ENCODE measurements at places on chromosomes 11 and 22. TPM values are rescaled to one million over a fixed set of nuclear protein-coding genes. Genes with fewer than 3 reads are reported as not detected.

DNA sequence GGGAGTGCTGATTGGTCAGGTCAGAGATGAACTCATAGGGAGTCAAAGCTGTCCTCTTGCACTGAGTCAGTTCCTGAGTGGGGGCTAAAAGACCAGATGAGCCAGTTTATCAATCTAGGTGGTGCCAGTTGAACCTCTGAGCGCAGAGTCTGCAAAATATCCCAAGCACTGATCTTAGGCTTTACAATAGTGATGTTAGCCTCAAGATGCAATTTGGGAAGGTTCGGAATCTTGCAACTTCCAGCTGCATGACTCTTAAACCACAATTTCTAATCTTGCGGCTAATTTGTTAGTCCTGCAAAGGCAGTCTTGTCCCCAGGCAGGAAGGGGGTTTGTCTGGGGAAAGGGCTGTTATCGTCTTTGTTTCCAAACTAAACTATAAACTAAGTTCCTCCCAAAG is 92.3 kb upstream of the PARVA start:
- peaks cover 3% of the 10 kb centered on the region for H3K4me1 ChIP-seq
- H3K36me3 ChIP-seq = no peaks in the 10 kb centered on the region
- H3K27me3 ChIP-seq = no peaks in the 10 kb centered on the region
- DNase-seq = no peak
- H3K4me3 ChIP-seq = no peak overlapping the region

GRCh38 chr11:36065436-36065835 is 121.6 kb downstream of the LDLRAD3 start:
- H3K36me3 ChIP-seq = no peaks in the 10 kb centered on the region
- no peak overlapping the region for H3K4me3 ChIP-seq
- no peaks in the 10 kb centered on the region for H3K27me3 ChIP-seq
- no peaks in the 10 kb centered on the region for H3K4me1 ChIP-seq
- no peak for DNase-seq

DNA sequence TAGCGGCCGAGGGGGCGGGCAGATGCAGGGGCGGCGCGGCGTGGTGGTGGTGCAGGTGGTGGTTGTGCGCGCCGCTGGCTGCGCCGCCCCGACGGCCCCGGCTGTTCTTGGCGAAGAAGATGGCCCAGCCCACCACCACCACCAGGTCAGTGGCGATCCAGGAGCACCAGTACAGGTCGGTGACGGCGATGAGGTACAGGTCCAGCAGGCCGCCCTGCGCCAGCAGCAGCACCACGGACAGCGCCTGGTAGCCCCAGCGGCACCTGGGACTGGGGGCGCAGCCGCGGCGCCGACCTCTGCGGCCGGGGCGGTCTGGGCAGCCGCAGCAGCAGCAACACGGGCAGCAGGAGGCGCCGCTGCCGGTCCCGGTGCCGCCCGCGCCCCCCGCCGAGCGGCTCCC is 879 bp downstream of the TMEM121B start:
- H3K27ac ChIP-seq = no peak overlapping the region
- no peaks in the 10 kb centered on the region for H3K36me3 ChIP-seq

- no peak for DNase-seq
- H3K27ac ChIP-seq = no peak overlapping the region
Observed at GRCh38 chr11:122131126-122131525, 15.1 kb upstream of the BLID start.

DNA sequence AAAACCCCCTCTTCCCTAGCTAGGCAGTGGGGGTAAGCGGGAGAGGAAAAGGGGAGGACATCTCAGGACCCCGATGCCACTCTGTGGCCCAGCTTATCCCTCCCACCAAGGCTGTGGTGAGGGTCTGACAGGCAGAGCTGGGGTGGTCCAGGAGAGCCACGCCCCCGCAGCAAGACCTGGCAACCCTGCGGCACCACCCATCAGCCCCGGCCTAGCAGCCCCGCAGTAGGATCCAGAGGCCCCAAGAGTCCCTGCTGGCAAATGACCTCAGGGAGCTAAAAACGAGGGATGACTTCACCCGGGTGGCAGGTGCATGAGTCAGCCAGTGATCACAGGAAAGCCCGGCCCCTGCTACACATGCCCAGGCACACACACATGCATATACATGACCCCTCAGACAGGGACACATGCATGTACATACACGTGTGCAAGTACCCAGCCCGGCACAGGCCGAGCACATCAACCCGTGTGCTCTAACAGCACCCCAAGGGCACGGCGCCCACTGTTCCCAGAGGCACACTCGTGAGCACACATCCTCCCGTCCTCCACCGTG is 32.3 kb downstream of the ARVCF start:
- no peak overlapping the region for H3K27ac ChIP-seq
- no peak for DNase-seq
- H3K4me3 ChIP-seq = no peak overlapping the region
- no peaks in the 10 kb centered on the region for H3K27me3 ChIP-seq
- H3K36me3 ChIP-seq = peaks cover 13% of the 10 kb centered on the region

The RIMBP3B gene
- 0.09 TPM for total RNA-seq

GRCh38 chr11:100757646-100758045 is 70.6 kb downstream of the ARHGAP42 start:
- H3K27me3 ChIP-seq = no peaks in the 10 kb centered on the region
- DNase-seq = peak; percentile 44
- no peak overlapping the region for H3K4me3 ChIP-seq
- H3K36me3 ChIP-seq = no peaks in the 10 kb centered on the region
- peaks cover 8% of the 10 kb centered on the region for H3K4me1 ChIP-seq

The KCNE3 gene
- 10.8 TPM for total RNA-seq

GRCh38 chr22:23782703-23783102 is 4.1 kb upstream of the SMARCB1 start:
- no peaks in the 10 kb centered on the region for H3K27me3 ChIP-seq
- H3K4me3 ChIP-seq = no peak overlapping the region
- H3K27ac ChIP-seq = no peak overlapping the region
- H3K4me1 ChIP-seq = peaks cover 5% of the 10 kb centered on the region

The FXYD6 gene
- 45.7 TPM for total RNA-seq

The KRTAP5-10 gene
- total RNA-seq = not detected

The LGALS12 gene
- total RNA-seq = 0.43 TPM

- no peaks in the 10 kb centered on the region for H3K36me3 ChIP-seq
- H3K27me3 ChIP-seq = no peaks in the 10 kb centered on the region
- no peak for DNase-seq
- H3K4me3 ChIP-seq = no peak overlapping the region
Observed at GRCh38 chr11:57881647-57882046, 120.0 kb downstream of the CTNND1 start.

The OR6A2 gene
- 0.23 TPM for total RNA-seq

The CD6 gene
- 3.1 TPM for total RNA-seq

DNA sequence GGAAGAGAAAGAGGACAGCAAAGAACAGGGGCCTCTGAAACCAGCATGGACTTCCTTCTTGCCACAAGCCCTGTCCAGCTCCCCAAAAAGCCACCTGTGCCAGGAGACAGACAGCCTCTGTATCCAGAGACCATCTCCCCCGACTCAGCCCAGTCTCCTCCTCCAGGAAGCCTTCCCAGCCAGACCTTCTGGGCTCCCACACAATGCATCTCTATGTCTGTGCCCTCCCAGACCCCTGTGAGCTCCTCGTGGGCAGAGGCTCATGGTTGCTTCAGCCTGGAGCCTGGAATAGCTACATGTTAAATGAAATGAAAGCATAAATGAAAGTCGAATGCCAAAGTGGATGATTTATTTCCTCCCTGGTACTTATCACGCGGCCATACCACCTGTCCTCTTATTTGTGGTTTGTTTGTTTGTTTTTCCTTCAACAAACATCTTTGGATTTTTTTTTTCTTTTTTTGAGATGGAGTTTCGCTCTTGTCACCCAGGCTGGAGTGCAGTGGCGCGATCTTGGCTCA is 7.3 kb upstream of the ARAP1 start:
- DNase-seq = no peak
- H3K36me3 ChIP-seq = peaks cover 2% of the 10 kb centered on the region
- H3K4me3 ChIP-seq = no peak overlapping the region
- H3K4me1 ChIP-seq = no peaks in the 10 kb centered on the region

DNA sequence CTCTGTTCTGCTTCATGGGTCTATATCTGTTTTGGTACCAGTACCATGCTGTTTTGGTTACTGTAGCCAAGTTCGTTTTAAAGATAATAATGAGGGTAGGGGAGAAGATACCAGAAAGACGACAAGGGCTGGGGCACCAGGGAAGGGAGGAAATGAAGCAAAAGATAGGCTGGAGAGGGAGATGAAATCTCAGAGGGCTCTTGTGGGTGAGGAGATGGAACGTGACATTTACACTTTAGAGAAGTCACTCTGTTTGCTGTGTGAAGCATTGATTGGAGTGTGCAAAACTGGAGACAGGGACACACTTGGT is 33.5 kb downstream of the OR4D9 start:
- no peak overlapping the region for H3K4me3 ChIP-seq
- H3K4me1 ChIP-seq = no peaks in the 10 kb centered on the region
- H3K27ac ChIP-seq = no peak overlapping the region

DNA sequence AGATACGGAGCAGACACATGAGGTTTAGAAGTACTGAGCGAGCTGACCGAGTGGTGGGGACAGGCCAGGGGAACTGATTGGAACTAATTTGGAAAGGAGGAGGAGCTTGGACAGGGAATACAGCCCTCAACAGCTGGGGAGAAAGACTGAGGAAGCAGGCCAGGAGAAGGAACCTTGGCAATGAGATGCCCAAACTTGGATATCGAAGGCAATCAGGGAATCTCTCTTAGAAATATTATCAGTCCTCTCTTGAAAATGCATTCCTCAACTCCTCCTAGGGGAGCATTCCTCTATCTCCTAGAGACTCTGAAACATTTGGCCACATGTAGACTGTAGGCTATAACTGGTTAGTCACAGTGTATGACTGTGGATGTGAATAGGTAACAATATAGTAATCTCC is 284.6 kb downstream of the GUCY1A2 start:
- peak; percentile 21 for DNase-seq
- H3K27me3 ChIP-seq = no peaks in the 10 kb centered on the region
- H3K36me3 ChIP-seq = no peaks in the 10 kb centered on the region
- H3K4me3 ChIP-seq = no peak overlapping the region
- H3K4me1 ChIP-seq = no peaks in the 10 kb centered on the region

DNA sequence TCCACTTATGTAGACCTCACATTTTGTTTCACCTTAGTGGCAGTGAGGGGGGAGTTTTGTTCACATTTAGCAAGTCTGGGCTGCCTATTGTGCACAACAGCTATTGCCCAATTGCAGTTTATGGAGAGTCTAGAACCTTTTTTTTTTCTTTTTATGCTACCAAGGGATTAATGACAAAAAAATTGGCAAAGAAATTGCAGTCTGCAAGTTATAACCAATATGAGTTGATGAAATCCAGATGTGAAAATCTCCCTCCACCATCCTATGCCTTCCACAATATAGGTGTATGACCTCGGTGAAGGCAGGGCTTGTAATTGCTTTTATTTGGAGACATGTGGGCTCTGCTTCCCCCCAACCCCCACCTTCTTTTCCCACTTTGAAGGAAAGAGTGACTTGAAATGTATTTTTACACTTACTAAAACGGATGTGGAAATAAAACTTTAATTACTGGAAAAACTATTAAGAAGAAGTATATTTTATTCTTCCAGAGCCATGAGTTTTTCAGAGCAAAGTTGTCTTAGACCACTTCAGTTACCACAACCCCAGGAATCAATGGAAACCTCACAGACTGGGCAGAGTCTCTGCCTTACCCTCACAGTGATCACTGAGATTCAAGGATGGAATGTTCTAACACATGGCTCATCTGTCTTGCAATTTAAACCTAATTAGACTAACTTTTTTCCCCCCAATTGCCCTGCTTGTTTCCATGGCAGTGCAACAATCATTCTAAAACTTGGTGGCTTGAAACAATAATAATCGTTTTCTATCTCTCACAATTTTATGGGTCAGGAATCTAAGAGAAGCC is 120.8 kb upstream of the SLC5A12 start:
- H3K4me3 ChIP-seq = no peak overlapping the region
- no peaks in the 10 kb centered on the region for H3K27me3 ChIP-seq
- no peaks in the 10 kb centered on the region for H3K36me3 ChIP-seq
- DNase-seq = no peak

- H3K4me1 ChIP-seq = peaks cover 4% of the 10 kb centered on the region
- no peaks in the 10 kb centered on the region for H3K27me3 ChIP-seq
- DNase-seq = no peak
- H3K36me3 ChIP-seq = no peaks in the 10 kb centered on the region
Observed at GRCh38 chr11:100865443-100866065, 178.5 kb downstream of the ARHGAP42 start.

The CD3D gene
- 3.8 TPM for total RNA-seq

GRCh38 chr11:44875037-44875436 is 75.6 kb downstream of the TP53I11 start:
- no peak overlapping the region for H3K27ac ChIP-seq
- no peaks in the 10 kb centered on the region for H3K27me3 ChIP-seq
- no peak overlapping the region for H3K4me3 ChIP-seq
- H3K4me1 ChIP-seq = peaks cover 4% of the 10 kb centered on the region
- no peaks in the 10 kb centered on the region for H3K36me3 ChIP-seq
- DNase-seq = no peak

The AMBRA1 gene
- 34.5 TPM for total RNA-seq

The SMC1B gene
- not detected for total RNA-seq

GRCh38 chr22:45880716-45881523 is 96.0 kb downstream of the WNT7B start:
- no peak for DNase-seq
- H3K36me3 ChIP-seq = no peaks in the 10 kb centered on the region
- no peak overlapping the region for H3K4me3 ChIP-seq
- no peaks in the 10 kb centered on the region for H3K4me1 ChIP-seq
- H3K27me3 ChIP-seq = peaks cover 33% of the 10 kb centered on the region

The ABCC8 gene
- 3.9 TPM for total RNA-seq

DNA sequence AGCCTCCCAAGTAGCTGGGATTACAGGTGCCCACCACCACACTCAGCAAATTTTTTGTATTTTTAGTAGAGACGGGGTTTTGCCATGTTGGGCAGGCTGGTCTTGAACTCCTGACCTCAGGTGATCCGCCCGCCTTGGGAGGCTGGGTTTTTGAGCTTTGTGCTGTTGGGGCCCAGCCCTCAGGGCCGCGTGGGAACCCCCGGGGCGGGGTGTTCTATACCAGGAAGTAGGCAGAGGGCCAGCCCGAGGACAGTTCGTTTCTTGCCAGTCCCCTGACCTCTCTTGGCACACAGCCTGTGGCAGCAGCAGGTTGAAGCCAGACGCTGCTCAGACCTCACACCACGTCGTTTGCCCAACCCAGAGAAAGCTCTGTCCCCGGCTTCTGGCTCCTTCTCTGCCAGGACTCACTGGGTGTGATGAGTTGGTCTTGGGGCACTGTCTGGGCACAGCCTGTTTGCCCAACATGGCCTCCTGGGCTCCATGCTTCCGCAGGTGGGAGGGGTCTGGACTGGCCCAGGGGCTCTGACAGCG is 24.9 kb upstream of the CHKA start:
- H3K36me3 ChIP-seq = no peaks in the 10 kb centered on the region
- no peak overlapping the region for H3K4me3 ChIP-seq
- peak overlapping the region; percentile 63 for H3K27ac ChIP-seq
- no peaks in the 10 kb centered on the region for H3K27me3 ChIP-seq
- H3K4me1 ChIP-seq = peaks cover 3% of the 10 kb centered on the region
- DNase-seq = peak; percentile 59

DNA sequence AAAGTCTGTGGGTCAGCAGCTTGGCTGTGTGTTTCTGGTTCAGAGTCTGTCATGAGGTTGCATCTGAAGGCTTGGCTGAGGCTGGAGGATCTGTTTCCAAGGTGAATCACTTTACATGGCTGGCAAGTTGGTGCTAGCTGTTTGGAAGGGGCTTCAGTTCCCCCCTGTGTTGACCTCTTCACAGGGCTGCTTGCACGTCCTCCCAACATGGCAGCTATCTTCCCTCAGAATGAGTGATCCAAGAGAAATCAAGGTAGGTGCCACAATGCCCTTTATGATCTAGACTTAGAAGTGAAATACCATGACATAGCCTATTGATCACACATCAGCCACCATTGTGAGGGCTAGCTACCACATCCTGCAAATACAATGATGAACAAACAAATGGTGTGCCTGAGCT is 9.9 kb downstream of the APOA4 start:
- no peak overlapping the region for H3K4me3 ChIP-seq
- DNase-seq = no peak
- no peaks in the 10 kb centered on the region for H3K27me3 ChIP-seq
- H3K27ac ChIP-seq = no peak overlapping the region
- H3K36me3 ChIP-seq = no peaks in the 10 kb centered on the region
